Ovary (tissue), 10 donors: ENCODE measurements at places on chromosomes 1 and 21. TPM values are rescaled to one million over a fixed set of nuclear protein-coding genes. Genes with fewer than 3 reads are reported as not detected.

Gene FGR
- 1.1 TPM for total RNA-seq

- no peak for DNase-seq
Observed at GRCh38 chr1:248823517-248824001, 2.2 kb downstream of the SH3BP5L start.

- DNase-seq = no peak
Observed at GRCh38 chr21:21114461-21114860, 116.3 kb downstream of the NCAM2 start.

Gene SLFNL1
- 0.59 TPM for total RNA-seq

Gene C1orf115
- 13.0 TPM for total RNA-seq

- no peak for DNase-seq
Observed at GRCh38 chr1:16386454-16387113, 19.5 kb downstream of the SZRD1 start.

- DNase-seq = no peak
Observed at GRCh38 chr1:170126696-170127095, 19.1 kb upstream of the NTMT2 start.

Gene TMOD4
- 1.3 TPM for total RNA-seq

DNA sequence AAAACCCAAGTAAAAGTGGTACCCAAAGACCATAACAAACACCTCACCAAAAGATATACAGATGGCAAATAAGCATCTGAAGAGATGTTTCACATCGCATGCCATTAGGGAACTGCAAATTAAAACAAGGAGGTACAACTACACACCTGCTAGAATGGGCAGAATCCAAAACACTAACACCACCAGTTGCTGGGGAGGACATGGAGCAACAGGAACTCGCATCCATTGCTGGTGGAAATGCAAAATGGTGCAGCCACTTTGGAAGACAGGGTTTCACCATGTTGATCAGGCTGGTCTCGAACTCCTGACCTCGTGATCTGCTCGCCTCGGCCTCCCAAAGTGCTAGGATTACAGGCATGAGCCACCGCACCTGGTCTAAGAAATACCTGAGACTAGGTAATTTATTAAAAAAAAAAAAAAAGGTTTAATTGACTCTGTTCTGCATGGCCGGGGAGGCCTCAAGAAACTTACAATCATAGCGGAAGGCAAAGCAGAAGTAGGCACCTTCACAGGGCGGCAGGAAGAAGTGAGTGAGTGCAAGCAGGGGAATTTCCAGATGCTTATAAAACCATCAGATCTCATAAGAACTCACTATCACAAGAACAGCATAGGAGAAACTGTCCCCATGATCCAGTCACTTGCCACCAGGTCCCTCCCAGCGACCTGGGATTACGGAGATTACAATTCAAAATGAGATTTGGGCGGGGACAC, 30.2 kb upstream of the PRSS38 start:
- DNase-seq = no peak

DNA sequence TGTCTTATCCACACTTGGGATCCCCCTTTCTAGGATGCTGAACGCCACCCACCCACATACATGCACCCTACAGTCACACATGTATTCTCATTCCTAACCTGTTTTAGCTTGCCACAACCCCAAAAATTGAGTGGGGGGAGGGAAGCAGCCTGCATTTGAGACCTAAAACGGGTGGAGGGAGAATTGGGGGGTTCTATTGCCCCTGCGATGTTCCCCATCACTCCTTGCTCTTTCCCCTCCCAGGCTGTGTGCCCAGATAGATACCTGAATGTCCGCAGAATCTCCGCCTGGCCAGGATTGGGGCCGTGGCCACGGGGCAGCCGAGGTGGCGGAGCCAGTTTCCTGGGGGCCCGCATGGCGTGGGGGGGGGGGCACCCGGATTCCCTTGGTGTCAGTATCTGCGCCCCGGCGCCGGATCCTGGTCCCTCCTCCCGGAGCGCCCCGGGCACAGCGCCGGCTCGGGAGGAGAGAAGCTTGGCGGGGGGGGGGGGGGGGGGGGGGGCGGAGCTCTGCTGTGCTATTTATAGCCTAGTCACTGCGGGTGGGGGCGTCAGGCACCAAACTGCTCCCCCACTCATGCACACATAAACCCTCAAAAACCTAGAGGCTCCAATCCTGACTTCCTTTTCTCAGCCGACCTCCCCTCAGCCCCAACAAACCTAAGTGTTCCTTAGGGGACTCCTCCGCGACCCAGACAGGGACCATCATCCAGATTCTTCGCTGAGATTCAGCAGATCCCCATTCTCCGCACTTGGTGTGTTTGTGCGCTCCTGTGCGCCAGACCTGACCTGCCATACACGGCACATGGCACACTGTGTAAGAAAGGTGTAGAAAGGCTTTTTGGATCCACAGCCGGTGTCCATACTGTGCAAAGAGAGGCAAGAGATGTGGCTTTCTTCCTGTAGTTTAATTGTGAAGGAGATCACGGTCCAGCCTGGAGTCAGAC, 1.9 kb downstream of the ANKRD34A start:
- DNase-seq = peak; percentile 78

DNA sequence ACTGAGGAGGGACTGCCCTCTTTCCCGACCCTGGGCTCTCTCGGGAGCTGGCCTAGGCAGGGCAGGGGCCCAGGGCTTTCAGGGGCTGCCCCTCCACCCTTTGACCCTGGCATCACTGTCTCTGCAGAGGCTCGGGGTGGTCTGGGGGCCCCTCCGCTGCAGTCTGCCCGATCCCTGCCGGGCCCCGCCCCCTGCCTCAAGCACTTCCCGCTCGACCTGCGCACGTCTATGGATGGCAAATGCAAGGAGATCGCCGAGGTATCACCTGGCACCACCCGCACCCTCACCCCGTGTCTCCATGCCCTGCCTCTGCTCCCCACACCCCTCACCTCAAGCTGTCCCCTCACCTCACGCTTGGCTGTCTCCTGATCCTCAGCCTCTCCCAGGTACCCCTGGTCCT, 5.5 kb downstream of the AMPD2 start:
- DNase-seq = no peak

- no peak for DNase-seq
Observed at GRCh38 chr1:222136869-222137268, 395.0 kb upstream of the DUSP10 start.

Gene PAQR7
- total RNA-seq = 72.2 TPM

- no peak for DNase-seq
Observed at GRCh38 chr1:117611894-117612483, 6.1 kb downstream of the TENT5C start.

DNA sequence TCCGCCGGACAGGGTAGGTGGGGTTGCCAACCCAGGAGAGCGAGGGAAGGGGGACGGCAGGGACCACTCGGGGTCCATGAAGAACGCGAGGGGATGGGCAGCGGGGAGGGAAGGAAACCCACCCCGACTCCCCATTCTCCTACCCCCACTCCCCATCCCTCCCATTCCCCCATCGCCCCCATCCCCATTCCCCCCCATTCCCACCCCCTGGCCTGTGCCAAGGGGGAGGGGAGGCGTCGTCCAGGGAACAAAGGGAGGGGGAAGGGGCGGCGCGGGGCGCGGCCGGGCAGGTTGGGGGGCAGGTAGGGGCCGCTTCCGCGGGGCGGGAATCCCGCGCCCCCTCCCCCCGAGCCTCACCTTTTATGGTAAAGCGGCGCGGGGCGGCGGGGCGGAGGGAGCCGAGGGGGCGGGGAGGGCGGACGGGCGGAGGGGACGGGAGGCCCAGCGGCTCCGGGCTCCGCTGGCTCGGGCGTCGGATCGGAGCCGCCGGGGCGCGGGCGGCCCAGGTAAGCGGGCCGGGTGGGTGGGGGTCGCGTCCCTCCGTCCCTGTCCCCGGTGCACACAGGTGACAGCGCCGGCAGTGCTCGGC, at the start of gene FBLIM1:
Gene FBLIM1, plus strand, starts transcription at position 453 of the 589 bp plus-strand sequence. CDS start 6,189 bp downstream, outside the sequence.
- peak; percentile 62 for DNase-seq

Gene IGSF5
- 0.43 TPM for total RNA-seq
